ENCODE measurements at places on chromosomes 6 and 20.

GRCh38 chr20:37886851-37887297 is 16.1 kb upstream of the VSTM2L start:
- no peak for DNase-seq

GRCh38 chr6:69871107-69871506 is 4.8 kb downstream of the COL19A1 start:
- no peak for DNase-seq

GRCh38 chr6:41922154-41922553 is 855 bp downstream of the BYSL start:
- DNase-seq: no peak

GRCh38 chr6:2826131-2826530 is 15.5 kb downstream of the SERPINB1 start:
- no peak for DNase-seq

DNA sequence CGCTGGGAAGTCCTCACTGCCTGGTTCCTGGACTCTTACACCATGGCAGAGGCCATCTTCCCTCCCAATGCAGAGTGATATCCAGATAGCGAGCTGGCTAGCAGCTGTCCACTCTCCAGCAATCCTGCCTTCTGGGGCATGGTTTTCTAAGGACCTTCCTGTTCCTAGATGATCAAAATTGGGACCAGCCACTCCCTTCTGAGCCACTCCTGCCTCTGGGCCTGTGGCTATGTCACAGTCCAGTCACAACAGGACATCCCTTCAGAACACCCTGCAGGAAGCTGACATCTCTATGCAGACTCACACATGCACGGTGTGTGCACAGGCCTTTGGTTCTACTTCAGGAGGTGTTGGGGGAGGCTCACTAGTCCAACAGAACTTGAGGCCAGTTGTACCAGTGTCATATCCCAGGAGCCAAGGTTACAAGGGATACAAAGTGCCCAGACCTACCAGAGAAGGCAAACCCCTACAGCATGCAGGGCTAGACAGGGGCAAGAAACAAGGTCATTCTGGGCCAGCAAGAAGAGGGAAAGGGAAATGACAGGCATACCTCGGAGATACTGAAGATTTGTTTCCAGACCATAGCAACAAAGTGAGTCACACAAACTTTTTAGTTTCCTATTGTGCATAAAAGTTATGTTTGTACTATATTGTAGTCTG is 2.7 kb upstream of the MCCD1 start:
- no peak for DNase-seq

DNA sequence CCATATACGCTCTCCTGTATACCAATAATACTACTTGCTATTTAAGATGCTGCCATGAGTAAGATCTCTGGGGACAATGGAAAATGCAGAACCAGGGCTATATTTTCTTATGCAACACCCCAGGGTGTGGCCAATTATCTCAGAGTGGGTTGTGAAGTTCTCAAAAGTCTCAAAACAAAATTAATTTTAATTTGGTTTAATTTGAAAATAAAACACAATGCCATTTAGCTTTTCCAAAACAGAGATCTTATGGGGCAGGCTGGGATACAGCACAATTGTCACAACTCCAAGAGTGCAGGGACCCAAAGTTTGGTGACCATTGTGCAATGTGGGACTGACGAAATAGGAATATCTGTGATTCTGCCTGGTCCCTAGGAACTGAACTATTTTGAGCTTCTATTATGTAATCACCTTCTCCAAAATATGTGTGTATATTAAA is 43.1 kb downstream of the MBOAT1 start:
- DNase-seq: no peak

GRCh38 chr6:163329991-163330390 is 84.5 kb upstream of the QKI start:
- DNase-seq: no peak

All from RWPE2 (cell line).